ENCODE measurements at places on chromosomes 2 and 18.

DNA sequence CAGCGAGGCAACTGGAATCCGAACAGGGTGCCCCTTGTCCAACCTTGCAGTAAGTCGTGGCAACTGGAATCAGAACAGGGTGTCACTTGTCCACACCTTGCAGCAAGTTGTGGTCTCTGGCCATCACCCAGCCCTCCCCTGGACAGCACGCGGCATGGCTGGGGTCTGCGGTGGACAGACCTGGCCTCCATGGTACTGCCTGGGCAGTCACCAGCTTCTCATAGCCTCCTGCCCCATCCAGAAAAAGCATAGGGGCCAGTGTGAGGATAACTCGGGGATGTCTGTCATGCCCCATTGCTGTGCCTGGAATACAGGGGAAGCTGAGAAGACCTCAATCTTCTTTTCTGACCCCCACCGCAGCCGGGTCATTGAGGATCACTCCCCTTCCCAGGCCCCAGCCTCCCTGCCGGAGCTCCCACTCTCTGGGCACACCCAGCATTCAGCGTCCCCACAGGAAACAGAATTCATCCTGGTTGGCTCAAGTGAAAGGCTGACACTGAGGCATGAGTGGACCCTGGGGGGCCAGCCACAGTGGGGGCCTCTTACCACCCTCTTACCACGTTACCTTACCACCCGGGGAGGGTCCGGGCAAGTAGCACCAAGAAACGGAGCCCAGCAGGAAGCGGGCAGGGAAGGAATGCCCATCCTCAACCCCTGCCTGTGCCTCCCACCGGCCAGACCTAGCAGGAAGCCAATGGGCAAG lies 68.0 kb upstream of the RAB6C start:
- no peak for DNase-seq

DNA sequence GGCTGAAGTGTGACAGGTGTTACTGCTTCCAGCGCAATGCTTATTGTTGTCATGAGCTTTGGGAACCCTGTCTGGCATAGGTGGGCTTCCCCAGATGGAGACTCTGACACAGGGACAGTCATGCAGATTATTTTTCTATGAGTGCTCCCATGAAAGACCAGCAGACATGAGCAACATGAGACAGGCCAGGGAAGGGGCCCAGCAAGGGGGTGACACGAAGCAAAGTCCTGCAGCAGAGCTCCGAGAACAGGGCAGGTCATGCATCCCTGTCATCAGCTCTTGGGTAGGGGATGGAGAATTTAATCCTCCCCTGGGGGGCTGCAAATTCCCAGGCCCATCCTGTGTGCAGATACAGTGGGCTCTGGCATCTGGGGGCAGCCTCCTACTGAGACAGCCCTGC lies 77.4 kb downstream of the CTAGE1 start:
- DNase-seq = no peak

DNA sequence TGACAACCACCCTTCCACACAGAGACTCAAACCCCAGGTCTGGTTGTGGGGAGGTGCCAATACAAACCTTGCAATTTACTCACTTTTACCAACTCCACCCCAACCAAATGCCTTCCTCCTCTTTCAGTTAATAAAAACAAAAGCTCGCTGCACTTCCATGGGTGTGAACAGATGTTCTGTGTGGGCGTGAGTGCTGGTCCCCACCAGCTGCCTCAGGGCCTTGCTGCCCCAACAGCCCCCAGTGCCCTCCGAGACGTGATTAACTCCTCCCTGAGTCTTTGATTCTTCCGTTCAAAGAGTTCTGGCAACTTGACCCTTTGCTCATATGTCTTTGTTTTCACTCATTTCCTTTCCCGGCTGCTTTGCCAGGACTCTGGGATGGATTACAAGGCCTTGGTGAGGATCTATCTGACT lies 258.9 kb upstream of the CXCR4 start:
- DNase-seq = no peak

- no peak for DNase-seq
These were observed 192.8 kb downstream of the CDCA7 start for GRCh38 chr2:173547499-173547898.
